ENCODE measurements at places on chromosomes 12 and 14.

- DNase-seq, result no peak
Observed at GRCh38 chr14:36510078-36510799, 9.8 kb downstream of the NKX2-1 start.

DNA sequence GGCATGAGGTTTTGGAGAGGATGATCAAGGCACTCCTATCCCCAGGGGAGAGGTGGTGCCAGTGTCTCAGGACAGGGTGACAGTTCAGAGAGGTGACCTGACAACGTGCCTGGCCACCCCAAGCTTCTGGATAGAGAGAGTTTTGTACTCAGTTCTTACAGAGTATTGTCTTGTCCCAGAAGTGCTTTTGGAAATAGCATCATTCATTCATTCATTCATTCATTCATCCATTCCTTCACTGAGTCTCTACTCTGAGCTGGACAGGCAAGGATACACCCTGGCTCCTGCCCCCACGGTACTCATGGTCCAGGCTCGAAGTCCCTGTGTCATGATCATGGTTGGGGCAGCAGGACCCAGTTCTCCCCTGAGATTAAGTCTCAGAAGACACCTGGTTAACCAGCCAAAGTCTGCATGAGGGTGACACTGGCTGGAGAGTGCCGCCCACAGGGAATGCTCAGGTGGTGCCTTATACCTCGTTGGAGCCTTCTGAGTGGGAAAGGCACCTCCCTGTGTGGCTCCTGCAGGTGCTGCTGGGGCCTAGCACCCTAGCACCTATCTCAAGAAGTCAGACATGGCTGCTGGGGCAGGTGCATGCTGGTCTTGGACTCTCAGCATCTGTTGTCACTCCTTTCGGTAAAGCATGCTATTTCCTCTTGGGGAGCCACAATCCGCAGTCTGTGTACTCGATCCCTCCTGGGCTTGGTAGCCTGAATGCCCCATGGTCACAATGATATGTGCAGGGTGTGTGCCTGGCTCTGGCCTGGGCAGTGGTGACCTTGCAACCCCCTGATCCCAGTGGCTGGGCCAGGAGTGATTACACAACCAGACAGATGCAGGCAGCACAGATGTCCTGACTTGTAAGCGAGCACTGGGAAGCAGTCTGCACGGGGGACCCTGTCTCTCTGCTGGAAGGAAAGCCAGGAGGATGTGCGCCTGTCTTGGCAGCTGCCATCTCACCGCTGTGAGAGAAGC lies 57.8 kb downstream of the C14orf132 start:
- DNase-seq, result no peak

GRCh38 chr14:101966742-101967141 lies 2.4 kb downstream of the DYNC1H1 start:
- DNase-seq, result no peak

DNA sequence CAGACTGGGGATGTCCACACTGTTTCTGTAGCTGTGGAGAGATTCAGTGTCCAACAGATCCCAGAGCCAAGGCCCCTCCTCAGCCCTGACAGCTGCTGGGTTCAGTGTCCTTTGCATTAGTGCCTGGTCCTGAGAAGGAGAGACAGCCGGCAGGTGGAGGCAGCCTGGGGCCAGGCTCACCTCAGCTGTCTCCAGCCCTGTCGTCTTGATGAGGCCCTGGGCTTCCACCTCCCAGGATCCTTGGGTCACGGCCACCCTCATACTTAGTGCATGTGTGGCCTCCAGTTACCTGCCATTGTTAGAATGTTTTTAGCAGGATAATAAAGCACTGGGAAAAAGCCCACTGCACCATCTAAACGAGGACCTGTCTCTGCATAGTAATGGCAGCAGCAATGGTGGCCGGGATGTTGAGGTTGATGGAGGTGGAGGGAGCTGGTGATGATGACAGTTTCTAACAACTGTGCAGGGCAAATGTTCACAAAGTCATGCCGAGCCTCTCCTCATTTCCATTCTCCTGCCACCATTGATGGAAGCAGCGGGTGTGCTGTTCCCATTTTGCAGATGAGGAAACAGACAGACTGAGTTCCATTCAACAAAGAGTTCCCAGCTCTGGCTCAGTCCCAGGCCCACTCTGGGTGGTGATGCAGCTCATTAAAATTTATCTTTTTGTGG lies 17.7 kb downstream of the ASB2 start:
- DNase-seq, result no peak

DNA sequence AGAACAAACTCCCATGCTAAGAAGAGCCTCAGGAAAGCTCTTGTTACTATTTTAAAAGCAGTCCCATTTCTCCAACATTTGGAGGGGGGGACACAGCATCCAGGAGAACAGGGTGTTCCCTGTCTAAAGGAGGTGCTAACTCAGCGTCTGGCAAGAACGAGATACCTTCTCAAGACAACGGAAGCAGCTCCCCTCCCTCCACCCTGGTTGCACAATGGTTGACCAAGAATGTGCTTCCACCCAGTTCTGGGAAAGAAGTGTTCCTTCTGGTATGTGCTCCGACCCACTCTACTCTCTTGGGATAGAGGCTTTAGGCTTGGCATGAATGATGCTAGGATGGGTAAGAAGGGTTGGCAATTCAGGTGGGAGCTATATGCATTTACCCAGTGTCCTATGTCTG lies 1.5 kb upstream of the KRT6A start:
- DNase-seq, result no peak

DNA sequence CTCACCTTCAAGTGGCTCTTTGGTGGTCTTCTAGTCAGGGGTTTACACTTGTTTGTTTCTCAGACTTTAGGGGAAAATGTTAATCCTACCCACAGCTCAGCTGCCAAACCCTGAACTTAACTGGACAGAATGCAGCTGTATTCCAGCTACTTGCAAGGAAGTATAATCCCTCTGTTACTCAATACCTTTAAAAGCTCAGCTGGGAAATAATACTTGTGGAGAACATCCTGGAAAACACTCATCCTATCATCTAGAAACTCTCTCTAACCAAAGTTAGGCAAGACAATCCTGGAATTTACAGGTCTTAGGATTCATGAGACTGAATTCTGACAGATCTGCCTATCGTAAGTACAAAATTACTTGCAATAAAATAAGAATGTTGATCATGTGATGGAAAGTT lies 404.1 kb downstream of the ADAMTS20 start:
- no peak for DNase-seq

All from activated naive CD4-positive, alpha-beta T cell (primary cell).